ENCODE measurements at places on chromosomes 11 and 22.

DNA sequence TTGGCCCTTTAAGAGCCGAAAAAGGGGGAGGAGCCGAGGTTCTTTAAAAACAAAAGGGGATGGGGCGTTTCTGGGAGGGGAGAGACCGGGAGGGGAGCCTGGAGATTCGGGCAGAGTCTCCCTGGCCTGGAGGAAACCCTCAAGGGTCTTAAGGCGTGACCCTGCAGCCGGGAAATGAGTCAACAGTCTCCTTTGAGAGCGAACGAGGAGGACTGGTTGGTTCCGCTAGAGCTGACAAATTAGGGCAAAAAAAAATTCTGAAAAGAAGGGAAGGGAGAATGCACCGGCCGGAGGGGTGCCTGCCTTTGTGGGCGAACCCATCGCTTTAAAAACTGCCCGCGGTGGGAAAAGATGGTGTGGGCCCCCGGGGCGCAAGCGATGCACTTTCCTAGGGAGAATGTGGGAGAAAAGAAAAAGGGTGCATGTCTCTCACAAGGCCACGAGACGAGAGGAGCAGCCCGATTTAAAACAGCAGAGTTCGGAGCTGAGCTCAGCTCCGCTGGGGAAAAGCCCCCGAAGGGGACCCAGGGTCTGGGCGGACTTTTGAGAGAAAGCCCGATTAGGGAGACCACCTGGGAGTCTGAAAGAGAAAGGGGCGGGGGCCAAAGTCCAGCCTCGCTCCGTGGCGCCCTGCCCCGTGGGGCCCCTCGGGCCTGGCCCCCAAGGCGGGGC, 874 bp downstream of the ZFTA start:
- no peak for DNase-seq

- DNase-seq: no peak
These were observed 963.6 kb downstream of the BRD1 start for GRCh38 chr22:48863965-48864528.

DNA sequence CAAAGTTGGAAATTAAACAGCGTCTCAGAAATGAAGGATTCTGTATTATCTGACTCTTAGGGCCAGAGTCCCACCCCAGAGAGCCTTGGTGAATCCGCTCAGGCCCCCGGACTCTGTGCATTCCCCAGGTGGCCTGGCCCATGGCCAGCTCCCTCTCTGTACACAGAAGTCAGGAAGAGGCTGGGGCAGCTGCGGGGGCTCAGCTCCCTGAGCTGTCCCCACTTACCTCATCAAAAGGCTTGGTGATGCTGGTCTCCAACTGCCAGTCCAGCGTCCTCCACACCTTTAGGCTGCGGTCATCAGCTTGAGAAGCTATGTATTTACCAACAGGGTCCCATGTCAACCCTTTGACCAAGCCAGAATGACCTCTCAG, 35.0 kb downstream of the HIRA start:
- peak; percentile 5 for DNase-seq

- DNase-seq: no peak
These were observed 47.5 kb upstream of the SOX6 start for GRCh38 chr11:16403851-16404250.

DNA sequence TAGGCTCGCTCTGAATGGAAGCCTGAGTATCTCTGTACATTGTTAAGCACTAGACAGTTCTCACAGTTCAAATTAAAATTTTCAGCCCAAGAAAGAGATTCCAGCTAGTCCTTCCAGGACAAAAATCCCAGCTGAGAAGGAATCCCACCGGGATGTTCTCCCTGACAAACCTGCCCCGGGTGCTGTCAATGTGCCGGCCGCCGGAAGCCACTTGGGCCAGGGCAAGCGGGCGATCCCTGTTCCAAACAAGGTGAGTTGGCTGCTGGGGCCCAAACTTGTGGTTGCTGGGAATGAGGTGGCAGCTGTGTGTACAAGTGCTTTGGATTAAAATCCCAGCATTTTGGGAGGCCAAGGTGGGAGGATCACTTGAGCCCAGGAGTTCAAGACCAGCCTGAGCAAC, 15.4 kb downstream of the GTSE1 start:
- DNase-seq: no peak

DNA sequence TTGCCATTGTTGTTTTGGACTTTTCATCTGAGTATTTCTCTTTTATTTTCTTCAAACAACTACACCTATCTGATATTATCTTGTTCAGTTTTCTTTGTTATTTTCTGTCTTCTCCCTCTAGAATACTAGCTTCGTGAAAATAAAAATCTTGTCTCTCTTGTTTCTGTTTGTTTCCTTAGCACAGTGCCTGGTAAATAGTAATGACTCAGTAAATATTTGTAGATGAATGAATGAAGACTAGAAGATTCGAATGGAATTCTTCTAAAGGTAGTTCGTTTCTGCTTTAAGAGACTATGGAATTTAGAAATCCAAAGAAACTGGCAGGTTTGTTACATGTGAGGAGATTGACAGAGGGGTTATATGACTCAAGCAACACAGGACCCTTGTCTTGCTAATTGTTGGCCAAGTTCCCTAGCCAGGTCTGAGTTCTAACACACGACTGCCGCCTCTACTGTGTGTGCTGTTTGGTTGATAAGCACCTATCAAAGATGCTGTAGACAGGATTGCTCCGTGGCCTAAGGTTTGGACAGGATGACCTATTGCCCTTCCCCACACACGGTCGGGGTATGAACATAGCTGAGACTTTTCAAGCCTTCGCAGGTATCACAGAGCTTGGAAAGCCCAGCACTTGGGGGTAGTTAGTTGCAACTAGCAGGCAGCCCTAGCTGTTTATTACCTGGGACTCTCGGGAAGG, 831 bp upstream of the TMEM135 start:
- DNase-seq: peak; percentile 54

- DNase-seq: no peak
These were observed 324.2 kb downstream of the DCDC1 start for GRCh38 chr11:31045335-31045734.

GRCh38 chr11:131954146-131954545, 583.7 kb downstream of the NTM start:
- no peak for DNase-seq
